ENCODE measurements at places on chromosomes 3 and 15.

- no peak for DNase-seq
Measured at GRCh38 chr15:91235376-91235775, 135.3 kb downstream of the SV2B start.

GRCh38 chr15:69979783-69980182, 117.9 kb downstream of the TLE3 start:
- no peak for DNase-seq

DNA sequence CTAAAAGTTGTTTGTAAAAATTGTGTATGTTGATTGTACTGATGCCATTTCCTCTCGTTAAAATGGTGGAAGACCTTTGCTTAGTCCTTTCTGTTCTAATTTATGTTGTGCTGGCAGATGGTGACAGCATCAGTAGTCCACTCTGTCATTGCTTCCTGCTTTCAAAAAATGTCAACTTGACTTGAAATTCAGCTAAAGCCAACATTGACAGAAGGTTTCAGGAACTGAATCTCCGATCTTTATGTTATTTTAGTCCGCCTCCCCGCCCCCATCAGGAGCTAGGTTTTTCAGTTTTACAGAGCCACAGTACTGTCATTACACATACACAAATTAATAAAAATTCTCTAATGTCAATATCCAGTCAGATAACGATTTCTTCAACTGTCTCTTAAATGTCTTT, 1.5 kb downstream of the CEP63 start:
- DNase-seq, result no peak

DNA sequence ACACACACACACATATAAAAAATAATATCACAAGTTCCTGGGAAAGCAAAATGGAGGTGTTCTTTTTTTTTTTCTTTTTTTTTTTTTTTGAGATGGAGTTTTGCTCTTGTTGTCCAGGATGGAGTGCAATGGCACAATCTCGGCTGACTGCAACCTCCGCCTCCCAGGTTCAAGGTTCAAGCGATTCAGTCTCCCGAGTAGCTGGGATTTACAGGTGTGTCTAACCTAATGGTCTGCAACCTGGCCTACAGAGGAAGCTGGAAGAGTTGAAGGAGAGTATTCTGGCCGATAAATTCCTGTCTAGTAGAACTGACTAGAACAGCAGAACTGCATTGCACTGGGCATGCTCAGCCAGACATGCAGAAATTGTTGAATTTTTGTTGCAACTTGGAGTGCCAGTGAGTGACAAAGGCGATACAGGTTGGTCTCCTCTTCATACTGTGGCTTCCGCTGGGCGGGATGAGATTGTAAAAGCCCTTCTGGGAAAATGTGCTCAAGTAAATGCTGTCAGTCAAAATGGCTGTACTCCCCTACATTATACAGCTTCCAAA, 22.4 kb upstream of the EIF4A2 start:
- no peak for DNase-seq

- no peak for DNase-seq
Measured at GRCh38 chr3:188742755-188743550, 428.8 kb upstream of the TPRG1 start.

- DNase-seq, result no peak
Measured at GRCh38 chr3:130748981-130749380, 2.4 kb upstream of the PIK3R4 start.

Measured in fibroblast of pulmonary artery (primary cell).